ENCODE measurements at places on chromosomes 12 and 14. TPM values are rescaled to one million over a fixed set of nuclear protein-coding genes. Genes with fewer than 3 reads are reported as not detected.
A peak's percentile ranks its signal among the peaks of the same experiment; 100 is the strongest.

DNA sequence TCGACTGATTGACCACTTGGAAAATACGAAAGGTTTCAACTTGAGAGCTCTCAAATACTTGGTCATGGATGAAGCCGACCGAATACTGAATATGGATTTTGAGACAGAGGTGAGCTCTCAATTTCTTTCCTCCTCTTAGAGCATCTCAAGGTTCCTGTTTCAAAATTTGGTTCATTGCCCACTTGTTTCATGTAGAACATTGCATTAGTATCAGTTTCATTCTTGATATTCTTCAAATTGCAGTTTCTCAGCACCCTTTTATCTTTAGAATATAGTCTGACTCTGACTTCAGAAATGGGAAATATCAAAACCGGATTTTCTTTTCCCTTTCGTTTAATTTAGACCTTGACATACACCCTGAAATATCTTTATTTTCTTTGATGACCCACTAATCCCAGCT, 8.8 kb downstream of the DDX47 start:
- H3K27me3 ChIP-seq = no peaks in the 10 kb centered on the region
- DNase-seq = no peak
- H3K36me3 ChIP-seq = peaks cover 3% of the 10 kb centered on the region
- H3K4me3 ChIP-seq = no peak overlapping the region
- peaks cover 5% of the 10 kb centered on the region for H3K4me1 ChIP-seq

DNA sequence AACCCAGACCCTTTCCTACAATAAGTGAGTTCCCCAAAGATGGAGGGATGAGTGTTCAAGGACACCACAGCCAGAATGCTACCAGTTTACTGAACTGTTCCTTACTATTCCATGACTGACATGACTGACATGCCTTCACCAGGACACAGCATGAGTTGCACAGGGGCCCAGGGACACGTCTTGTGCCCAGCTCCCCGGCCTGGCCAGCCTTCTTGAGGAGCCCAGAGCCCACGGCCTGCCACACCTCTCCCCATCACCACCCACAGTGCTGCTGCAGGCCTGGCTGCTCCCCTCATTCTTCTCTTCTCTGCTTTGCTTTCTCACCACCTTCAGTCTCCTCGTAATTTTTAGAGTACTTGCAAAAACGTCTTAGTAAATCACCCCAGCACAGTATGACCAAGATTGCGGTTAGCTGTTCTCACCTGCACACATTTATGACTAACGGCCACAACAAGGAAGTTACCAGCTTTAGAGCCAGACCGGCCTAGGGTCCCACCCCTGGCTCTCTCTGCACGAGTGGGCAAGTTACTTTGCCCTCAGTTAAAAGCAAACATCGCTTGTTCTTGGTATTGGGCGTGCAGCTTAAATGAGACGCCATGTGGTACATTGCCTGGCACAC, 18.5 kb downstream of the PPP2R5E start:
- no peaks in the 10 kb centered on the region for H3K36me3 ChIP-seq
- DNase-seq = no peak
- H3K4me3 ChIP-seq = no peak overlapping the region
- H3K4me1 ChIP-seq = no peaks in the 10 kb centered on the region
- H3K27ac ChIP-seq = no peak overlapping the region
- H3K27me3 ChIP-seq = no peaks in the 10 kb centered on the region

DNA sequence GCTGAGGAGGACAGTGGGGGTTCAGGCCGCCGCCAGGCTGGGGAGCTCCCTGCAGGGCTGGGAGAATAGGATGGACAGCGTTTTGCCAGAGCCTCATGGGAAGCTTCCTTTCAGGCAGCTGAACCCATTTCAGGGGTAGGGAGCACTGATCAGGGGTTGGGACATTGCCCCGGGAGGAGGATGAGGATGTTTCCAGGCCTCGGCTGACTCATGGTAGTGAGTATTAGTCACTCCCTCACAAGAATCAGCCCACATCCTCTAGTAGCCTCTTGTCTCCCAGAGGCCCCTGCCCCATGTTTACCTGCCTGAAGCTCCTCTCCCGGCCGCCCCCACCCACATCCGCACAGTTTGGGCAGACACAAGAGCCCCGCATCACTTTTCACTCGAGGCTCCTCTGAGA, 89.8 kb downstream of the ZFP36L1 start:
- no peak overlapping the region for H3K27ac ChIP-seq
- no peak for DNase-seq
- H3K4me1 ChIP-seq = peaks cover 4% of the 10 kb centered on the region
- no peaks in the 10 kb centered on the region for H3K36me3 ChIP-seq
- H3K27me3 ChIP-seq = no peaks in the 10 kb centered on the region

GRCh38 chr14:99685151-99685591, 1.1 kb downstream of the CYP46A1 start:
- DNase-seq = no peak
- peaks cover 7% of the 10 kb centered on the region for H3K4me1 ChIP-seq
- H3K27ac ChIP-seq = no peak overlapping the region

DNA sequence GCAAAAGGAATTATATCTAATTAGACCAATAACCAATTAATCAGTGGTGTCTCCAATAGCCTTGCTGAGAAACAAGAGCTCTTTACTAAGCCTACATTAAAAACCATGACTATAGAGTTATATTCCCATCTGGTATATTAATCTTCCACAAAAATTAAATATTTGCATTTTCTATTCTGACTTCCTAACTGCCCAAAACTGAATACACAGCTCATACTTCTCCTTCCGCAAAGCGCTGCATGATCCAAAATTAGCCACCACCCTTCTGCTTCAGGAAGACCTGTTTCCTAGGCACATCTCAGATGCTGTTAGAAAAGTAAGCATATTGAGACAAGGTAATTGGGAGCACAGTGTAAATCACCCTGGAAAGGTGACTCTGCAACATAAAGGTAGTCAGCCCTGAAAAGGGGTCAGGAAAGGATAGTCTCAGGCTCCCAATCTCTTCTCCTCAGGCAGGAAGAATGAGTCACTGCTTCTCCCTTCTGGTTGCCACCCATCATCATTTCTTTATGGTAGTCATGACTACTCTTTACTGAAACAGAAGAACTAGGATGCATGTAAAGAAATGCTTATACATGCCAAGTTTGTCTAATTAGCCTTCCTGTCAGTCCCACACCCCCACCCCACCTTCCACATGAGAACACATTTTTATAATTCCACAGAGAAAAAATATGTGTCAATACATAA, 54.3 kb downstream of the PLCZ1 start:
- DNase-seq = no peak
- H3K4me3 ChIP-seq = no peak overlapping the region
- H3K36me3 ChIP-seq = no peaks in the 10 kb centered on the region
- no peaks in the 10 kb centered on the region for H3K27me3 ChIP-seq
- no peak overlapping the region for H3K27ac ChIP-seq
- H3K4me1 ChIP-seq = no peaks in the 10 kb centered on the region

DNA sequence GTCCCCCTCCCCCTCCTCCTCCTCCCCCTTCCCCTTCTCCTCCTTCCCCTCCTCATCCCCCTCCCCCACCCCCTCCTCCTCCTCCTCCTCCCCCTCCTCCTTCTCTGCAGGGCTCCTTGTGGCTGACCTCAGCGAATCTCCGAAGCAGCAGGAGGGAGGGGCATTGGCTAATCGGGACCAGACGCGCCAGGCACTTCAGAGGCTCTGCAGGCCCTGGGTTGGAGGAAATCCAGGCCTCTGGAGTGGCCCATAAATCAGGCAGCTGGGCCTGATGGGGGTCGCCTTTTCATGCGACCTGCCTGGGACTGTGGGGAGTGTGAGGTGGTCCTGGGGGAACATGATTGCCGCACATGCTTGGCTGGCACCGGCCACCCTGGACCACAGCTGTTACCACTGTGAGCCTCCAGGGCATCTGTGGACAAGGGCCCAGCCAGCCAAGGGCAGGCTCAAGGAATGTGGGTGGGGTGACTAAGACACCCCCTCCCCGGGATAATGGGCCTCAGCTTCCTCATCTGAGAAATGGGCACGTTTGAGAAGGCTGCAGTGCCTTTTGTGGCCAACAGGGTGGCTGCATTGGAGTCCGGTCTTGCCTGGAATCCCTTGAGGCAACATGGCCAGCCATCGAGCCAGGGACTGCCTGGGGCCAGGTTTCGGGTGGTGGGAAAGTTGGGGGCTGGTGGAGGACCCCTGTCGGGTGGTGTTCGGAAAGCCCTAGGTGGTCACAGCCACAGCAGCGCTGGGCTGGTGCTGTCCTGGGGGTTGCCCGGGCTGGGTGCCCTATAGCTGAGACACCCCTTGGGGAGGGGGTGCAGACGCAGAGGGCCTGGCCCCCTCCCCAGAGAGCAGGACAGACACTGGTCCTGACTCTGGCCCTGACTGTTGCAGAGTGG, 12.0 kb downstream of the KIF26A start:
- H3K4me3 ChIP-seq = no peak overlapping the region
- no peaks in the 10 kb centered on the region for H3K27me3 ChIP-seq
- H3K36me3 ChIP-seq = no peaks in the 10 kb centered on the region
- no peak overlapping the region for H3K27ac ChIP-seq
- no peaks in the 10 kb centered on the region for H3K4me1 ChIP-seq

- DNase-seq = no peak
- H3K36me3 ChIP-seq = no peaks in the 10 kb centered on the region
- no peak overlapping the region for H3K27ac ChIP-seq
- no peaks in the 10 kb centered on the region for H3K27me3 ChIP-seq
These were observed 5.6 kb upstream of the ST8SIA1 start for GRCh38 chr12:22340143-22340542.

DNA sequence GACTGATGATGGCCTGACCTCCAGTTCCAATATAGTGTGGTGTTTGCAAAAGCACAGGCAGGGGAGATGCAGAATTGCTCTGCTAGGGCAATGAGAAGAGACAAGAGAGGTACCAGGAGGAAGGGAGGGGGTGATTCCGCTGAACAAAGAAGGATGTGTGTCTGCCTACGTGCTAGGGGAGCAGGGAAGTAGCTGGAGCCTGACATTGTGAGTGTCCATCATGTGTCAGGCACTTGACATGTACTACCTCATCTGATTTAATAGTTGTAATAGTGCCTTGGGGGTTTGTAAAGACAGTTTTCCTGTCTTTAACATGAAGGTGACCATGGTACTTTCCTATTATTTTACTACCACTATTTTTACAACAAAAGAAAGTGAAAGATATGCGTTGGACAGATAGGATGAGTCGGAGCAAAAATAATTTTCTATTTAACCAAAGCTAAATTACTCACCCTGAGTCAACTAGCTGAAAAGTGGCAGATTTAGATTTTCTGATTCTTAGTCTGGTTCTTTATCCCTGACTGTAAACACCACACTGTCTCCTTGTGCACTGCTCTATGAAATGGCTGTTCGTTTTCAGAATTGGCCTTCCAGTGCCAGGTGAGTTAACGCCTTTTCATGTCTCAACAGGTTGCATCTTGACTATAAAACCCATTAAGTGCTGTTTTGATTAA, 33.7 kb upstream of the TEAD4 start:
- DNase-seq = no peak
- H3K27me3 ChIP-seq = no peaks in the 10 kb centered on the region
- H3K36me3 ChIP-seq = no peaks in the 10 kb centered on the region
- no peaks in the 10 kb centered on the region for H3K4me1 ChIP-seq
- H3K27ac ChIP-seq = no peak overlapping the region
- no peak overlapping the region for H3K4me3 ChIP-seq

DNA sequence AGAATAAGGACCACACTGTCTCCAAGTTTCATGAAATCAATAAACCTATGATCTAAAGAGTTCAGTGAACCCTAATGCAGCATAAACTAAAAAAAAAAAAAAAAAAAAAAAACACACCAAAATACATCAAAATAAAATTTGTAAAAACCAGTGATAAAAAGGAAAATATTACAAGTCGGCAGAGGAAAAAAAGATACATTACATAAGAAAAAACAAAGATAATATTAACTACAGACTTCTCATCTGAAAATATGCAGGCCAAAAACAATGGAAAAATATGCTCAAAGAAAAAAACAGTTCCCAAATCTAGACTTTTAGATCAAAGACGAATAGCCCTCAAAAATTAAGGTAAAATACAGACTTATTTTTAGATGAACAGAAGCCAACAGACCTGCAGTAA, 27.6 kb downstream of the MED13L start:
- H3K4me3 ChIP-seq = no peak overlapping the region
- DNase-seq = no peak
- H3K4me1 ChIP-seq = no peaks in the 10 kb centered on the region
- H3K27me3 ChIP-seq = no peaks in the 10 kb centered on the region

DNA sequence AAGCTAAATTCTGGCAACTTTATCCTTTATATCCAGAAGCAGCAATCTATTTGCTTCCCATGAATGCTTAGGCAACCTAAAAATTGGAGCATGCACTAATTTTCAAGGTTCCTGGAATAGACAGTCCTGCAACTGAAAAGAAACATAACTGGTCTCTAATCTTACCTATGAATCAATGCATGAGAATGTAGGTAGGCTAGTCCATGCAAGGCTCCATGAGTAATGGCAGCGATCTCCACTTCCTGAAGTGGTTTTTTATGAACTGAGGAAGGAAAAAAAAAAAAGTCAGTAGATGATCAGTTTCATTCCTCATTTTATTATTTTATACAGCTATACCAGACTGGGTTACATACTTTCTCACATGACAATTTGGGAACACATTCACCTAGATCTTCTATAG, 102.0 kb downstream of the PEBP1 start:
- DNase-seq = peak; percentile 21
- H3K4me3 ChIP-seq = no peak overlapping the region
- H3K27me3 ChIP-seq = no peaks in the 10 kb centered on the region

DNA sequence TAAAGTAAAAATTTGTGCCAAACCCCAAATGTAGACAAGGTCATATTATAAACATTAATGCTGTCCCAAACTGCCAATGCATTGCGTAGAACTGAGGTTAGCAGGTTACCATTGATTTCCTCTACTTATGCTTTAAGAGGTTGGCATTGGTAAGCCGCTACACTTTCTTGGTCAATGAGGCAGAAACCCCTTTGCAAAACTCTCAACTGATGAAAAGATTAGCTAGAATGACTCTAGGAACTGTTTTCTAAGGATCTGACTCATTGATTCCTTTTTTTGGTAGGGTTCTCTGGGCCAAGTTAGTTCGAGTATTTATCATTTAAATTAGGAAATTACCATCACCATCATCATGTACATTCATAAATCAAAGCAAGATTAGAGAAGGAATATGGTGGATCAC, 44.6 kb downstream of the HMGA2 start:
- no peaks in the 10 kb centered on the region for H3K4me1 ChIP-seq
- no peaks in the 10 kb centered on the region for H3K36me3 ChIP-seq
- no peak for DNase-seq
- H3K4me3 ChIP-seq = no peak overlapping the region
- H3K27me3 ChIP-seq = no peaks in the 10 kb centered on the region

Gene DENND5B
- total RNA-seq = 32.3 TPM

Gene BICDL1
- total RNA-seq = 8.6 TPM

Gene KCNC2
- total RNA-seq = 4.7 TPM

Gene DMAC2L
- 6.9 TPM for total RNA-seq

Gene GALNT16
- total RNA-seq = 6.9 TPM

Gene NDUFA9
- total RNA-seq = 21.8 TPM

Gene ASCL1
- total RNA-seq = 0.34 TPM

Gene LRTM2
- total RNA-seq = not detected

Gene POTEG
- total RNA-seq = 234 TPM

Gene TMEM263
- 41.7 TPM for total RNA-seq

Gene RD3L
- not detected for total RNA-seq

Gene SERPINA9
- not detected for total RNA-seq

Gene P2RX2
- 8.2 TPM for total RNA-seq
